ENCODE measurements at places on chromosomes 7 and 10.

DNA sequence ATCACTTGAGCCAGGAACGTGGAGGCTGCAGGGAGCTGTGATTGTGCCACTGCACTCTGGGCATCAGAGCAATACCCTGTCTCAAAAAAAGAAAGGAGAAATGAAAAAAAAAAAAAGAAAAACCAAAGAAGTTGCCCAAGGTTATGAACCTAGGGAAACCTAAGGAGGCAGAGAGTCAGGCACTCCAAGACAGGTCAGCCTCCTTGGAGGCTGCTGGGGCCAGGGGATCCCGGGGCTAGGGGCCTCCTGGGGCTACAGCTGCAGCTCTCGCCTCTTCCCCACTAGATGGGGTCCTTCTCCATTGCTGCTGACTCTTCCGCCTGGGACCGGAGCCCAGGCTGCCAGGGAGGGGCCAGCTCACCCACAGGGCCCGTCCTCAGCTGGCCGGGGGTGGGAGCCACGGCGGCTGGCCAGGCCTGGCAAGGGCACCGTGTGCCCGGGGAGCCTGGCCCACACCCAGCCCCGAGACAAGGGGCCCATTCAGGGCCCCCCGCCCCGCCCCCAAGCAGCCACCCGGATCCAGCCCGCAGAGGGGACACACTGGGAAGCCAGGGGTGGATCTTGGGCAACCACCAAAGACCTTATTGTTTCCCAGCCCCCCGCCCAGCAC is 1.7 kb upstream of the SPACDR start:
- DNase-seq, result no peak

DNA sequence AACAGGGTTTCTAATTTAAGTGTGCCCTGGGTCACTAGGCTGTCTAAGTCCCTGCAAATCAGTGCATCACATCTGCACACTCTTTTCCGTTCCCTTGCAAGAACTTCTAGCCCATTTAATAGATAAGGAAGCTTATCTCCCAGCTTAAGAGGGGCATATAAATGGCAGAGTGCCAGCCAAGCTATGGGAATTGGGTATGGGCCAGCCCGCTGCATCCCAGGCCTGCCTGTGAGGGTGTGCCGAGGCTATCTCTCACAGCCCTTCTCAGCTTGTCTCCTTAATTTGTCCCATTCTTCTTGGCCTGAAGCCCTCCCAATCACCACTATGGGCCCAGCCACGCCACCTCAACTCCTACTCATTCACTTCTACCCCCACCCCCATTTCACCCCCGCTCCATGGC is 14.7 kb downstream of the AQP1 start:
- DNase-seq, result no peak

DNA sequence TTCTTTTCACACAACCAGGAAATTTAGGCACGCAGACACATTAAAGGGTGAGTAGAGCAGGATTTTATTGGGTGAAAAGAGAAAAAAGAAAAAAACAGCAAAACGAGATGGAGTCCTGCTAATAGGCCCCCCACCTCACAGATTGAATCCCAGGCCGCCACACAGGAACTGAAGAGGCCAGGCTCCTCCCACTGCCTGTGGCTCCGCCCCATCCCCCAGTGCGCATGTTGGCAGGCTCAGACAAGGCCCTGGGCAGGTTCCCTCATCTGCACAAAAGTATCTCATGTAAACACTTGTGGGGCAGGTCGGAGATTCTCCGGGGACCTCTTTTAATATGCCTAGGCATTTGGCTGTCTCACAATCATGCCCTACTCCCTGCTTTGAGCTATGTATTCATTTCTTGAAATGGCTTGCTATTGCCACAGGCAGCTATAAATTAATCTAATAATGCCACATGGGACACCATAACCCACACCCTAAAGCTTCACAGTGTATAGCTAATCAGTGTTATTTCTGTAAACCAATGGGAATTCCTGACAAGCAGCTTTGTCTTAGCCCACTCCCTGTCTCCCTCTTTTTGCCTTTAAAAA is 76.2 kb upstream of the KIF5B start:
- no peak for DNase-seq

DNA sequence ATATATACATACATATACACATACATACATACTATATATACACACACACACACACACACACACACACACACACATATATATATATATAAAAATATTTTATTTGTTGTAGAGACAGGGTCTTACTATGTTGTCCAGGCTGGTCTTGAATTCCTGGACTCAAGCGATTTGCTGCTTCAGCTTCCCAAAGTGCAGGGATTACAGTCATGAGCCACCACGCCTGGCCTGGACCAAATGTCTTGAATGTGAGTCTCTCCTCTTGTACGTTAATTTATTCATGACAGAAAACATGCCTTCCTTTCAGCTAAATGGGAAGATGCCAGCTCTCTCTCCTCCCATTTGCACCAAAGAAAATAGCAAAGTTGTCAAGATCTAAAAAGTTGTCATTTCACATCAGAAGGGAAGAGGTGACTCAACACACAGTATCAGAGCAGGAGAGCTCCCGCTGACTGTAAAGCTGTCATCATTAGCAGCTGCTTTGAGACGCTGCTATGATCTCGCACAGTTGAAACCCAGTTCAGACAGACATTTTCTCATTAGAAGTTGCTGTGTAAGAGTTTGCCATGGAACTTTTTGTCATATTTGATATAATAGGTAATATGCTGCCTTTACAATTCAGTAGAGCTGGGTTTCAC is 224.3 kb downstream of the SFMBT2 start:
- DNase-seq, result no peak

DNA sequence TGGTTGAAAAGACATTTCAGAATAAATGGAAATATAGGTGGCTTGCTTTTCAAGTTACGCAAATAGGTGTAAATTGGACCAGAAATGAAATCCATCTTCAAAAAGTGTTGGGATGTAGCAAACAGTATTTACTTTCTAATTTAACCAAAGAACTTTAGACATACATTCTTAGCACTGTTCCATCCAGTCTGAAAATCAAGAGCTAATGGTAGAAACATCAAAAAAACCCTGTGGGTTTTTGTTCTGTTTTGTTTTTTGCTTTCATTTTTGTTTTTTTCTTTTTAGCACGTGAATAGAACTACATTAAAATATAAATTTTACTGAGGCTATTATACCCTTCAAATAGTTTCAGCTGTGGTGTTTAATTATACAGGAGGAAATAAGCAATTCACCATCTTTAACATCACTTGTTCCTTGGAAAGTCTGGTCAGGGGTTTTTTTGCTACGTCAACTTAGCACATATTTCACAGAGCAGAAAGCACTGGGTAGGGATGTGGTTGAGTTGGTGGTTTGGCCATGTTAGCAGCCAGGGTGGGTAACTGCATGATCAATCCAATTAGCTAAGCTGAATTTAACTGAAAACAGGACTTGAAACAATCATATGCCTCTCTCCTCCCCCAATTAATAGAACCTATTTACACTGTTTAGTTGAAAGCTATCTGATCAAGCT is 275.4 kb upstream of the PFKP start:
- no peak for DNase-seq

- DNase-seq, result no peak
These were observed 13.0 kb upstream of the ADAMTS14 start for GRCh38 chr10:70659306-70659705.

DNA sequence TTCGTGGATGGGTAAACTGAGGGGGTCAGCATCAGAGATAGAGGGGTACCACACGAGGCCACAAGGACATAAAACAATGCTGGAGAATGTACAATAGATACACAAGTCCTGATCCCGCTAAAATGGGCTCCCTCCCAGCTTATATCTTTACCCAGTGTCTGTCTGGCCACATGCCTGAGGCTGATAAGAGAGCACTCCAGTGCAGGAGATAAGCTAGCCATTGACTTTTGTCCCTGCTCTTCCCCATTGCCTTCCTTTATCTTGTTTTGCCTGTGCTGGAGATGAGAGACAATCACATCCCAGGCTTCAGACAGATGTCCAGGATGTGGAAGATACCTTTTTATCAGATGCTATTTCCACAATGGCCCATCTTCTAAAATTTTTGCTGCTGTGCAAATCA is 6.0 kb downstream of the GAD2 start:
- no peak for DNase-seq

DNA sequence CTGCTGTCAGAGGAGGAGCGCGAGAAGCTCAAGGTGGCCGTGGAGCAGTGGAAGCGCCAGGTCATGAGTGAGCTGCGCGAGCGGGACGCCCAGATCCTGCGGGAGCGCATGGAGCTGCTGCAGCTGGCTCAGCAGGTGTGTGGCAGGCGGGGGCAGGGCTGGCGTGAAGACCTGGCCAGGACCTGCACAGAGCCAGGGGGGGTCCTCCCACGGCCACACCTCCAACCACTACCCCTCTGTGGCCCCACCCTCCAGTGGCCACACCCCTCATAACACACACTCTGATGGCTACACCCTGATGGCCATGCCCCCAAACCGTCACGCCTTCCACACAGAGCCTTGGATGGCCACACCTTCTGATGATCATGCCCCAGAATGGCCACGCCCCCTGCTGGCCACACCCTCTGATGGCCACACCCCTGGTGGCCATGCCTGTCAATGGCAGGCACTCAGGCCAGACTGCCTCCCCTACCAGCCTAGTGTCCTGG is 23.4 kb upstream of the DPYSL4 start:
- no peak for DNase-seq

GRCh38 chr10:78582540-78582939 is 486.2 kb upstream of the ZMIZ1 start:
- DNase-seq, result no peak

- no peak for DNase-seq
These were observed 790.5 kb downstream of the MAGI2 start for GRCh38 chr7:78662939-78663338.

DNA sequence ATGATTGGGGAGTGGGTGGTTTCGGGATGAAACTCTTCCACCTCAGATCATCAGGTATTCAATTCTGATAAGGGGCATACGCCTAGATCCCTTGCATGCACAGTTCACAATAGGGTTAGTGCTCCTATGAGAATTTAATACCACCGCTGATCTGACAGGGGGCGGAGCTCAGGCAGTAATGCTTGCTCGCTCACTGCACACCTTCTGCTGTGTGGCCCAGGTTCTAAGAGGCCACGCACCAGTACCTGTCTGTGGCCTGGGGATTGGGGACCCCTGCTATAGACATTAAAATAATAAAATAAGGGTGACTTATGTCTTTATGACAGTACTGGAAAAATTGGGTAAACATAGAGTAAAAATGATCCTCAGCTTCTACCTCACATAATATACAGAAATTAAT is 66.1 kb downstream of the SAMD9 start:
- no peak for DNase-seq

GRCh38 chr10:79410315-79411094 is 34.9 kb downstream of the ZCCHC24 start:
- DNase-seq, result no peak

GRCh38 chr10:86443069-86443468 is 76.5 kb upstream of the GRID1 start:
- DNase-seq, result no peak

DNA sequence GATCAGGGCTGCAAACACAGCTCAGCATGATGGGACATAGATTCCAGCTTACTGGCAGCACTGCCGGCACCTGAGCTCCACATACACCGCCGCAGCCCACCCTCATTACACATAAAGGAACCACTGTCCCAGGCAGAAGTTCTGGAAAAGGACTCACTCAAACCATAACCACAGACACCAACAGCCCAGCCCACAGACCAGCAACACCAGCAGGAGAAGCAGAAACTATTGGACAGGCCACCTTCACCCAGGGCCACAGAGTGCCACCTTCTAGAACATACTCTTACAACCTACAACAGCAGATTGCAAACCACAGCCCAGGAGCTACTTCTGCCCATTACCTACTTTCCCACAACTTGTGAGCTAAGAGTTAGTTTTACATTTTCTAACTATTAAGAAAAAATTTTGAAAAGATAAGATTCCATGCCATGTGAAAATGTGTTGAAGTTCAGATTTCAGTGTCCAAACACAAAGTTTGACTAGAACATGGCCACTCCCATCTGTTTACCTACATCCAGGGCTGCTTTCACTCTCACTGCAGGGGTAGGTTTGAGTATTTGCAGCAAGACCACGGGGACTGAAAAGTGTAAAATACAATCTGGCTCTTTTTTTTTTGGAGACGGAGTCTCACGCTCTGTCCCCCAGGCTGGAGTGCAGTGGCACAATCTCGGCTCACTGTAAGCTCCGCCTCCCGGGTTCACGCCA is 153.0 kb downstream of the TNS3 start:
- DNase-seq, result no peak

GRCh38 chr10:110045772-110046171 is 38.0 kb downstream of the ADD3 start:
- DNase-seq, result no peak

DNA sequence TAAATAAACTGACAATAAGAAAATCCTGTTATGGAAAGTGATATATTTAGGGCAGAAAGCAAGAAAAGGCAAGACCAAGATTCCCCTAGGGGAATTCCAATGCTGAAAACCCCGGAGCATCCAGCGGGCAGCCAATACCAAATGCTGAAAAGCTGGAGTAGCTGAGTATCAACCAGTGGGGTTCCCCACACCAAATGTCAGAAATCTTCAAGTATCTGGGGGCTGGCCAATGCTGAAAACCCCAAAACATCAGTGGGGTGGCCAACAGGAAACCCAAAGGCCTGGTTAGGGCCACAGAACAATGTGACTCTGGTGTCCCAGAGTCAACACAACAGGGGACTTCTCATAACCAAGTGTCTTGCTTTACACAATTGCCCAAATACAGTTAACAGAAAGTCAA is 271.8 kb upstream of the CACNA2D1 start:
- no peak for DNase-seq

DNA sequence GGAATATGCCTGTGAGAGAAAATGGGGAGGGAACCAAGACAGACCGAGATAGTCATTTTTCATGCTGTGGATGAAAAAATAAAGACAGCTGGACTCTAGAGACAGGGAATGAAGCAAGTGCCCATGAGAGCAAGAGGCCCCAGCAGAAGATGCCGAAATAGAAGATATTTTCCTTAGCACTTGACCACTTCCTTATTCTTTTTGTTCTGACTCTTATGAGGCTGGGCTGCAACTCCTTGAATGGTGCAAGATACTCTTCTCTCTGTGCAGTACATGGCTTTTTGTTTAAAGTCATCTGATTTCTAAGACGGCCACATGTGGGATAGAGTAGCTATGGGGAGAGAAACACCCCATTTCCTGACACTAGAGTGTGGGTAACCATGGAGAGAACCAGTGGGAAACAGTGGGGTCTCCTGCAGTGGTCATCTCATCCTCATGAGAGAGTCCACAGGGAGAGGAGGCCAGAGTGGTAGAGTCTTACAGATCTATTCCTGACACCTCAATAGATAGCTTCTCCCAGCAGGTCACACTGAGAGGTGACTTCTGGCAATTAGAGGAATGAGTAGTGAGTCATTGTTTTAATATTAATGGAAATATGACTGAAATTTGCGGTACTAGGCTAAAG is 18.0 kb upstream of the VCL start:
- DNase-seq, result no peak

DNA sequence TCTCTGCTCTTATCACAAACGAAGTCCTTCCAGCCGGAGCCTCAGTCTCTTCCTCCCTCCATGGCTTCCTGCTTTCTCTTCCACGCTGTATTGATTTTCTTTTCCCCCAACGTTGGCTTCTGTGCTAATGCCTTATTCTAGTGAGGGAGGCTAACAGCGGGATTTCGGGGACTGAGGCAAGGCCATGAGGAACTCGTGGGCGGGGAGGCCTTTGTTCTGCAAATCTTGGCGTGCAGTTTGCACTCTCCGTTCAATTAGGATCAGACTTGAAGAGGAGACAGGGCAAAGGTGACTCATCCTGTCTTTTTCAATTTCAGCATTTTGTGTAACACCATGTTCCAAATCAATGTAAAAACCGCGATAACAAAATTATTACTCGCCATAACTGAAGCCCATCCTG is 25.3 kb downstream of the EN2 start:
- no peak for DNase-seq

- no peak for DNase-seq
These were observed 16.7 kb downstream of the CEP55 start for GRCh38 chr10:93513091-93513490.

GRCh38 chr7:29839302-29839701 is 33.0 kb downstream of the WIPF3 start:
- no peak for DNase-seq

Measured in left renal pelvis (tissue), 4 donors.